ENCODE measurements at places on chromosomes 7 and 10. TPM values are rescaled to one million over a fixed set of nuclear protein-coding genes. Genes with fewer than 3 reads are reported as not detected.

- DNase-seq = peak; percentile 91
Measured at GRCh38 chr10:71598621-71599055, 120.9 kb downstream of the C10orf105 start.

GRCh38 chr7:17385612-17386011, 87.2 kb downstream of the AHR start:
- DNase-seq = no peak

The KIF11 gene
- total RNA-seq = 0.78 TPM

The ZNF804B gene
- total RNA-seq = not detected

DNA sequence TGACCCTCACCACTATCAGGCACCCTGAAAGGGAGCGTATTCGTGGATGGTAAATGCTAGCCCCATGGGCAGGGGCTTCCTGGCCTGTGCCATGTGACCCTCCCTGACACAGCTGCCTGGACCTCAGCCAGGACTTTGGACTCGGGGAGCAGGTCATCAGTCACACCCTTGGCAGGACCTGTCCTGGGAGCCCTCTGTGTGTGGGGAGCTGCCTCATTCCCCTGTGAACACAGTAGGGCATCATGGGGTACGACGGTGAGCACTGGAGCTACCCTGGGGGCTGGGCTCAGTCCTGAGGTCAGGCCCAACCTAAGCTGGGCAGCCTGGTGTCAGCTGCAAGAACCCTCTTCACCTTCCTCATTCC, 129.3 kb upstream of the FAM20C start:
- DNase-seq = peak; percentile 30

Measured in Right ventricle myocardium superior (tissue), 1 donor.